ENCODE measurements at places on chromosomes 5 and 9. TPM values are rescaled to one million over a fixed set of nuclear protein-coding genes. Genes with fewer than 3 reads are reported as not detected.

The GABRA1 gene
- total RNA-seq: 19.4 TPM

The GKAP1 gene
- total RNA-seq: 11.3 TPM

The CBY3 gene
- not detected for total RNA-seq

The KLF4 gene
- total RNA-seq: 3.2 TPM

The FAM200C gene
- total RNA-seq: 21.1 TPM

The STKLD1 gene
- 1.2 TPM for total RNA-seq

The LPAR1 gene
- 13.0 TPM for total RNA-seq

The AGXT2 gene
- total RNA-seq: not detected

The CARTPT gene
- total RNA-seq: 0.74 TPM

The SLC4A9 gene
- under 0.01 TPM for total RNA-seq

The FBN2 gene
- total RNA-seq: 8.1 TPM

The OBP2B gene
- not detected for total RNA-seq

The MTMR12 gene
- 18.4 TPM for total RNA-seq

The GZMA gene
- not detected for total RNA-seq

The TMEFF1 gene
- total RNA-seq: 38.4 TPM

The CDX1 gene
- total RNA-seq: not detected

The CA9 gene
- total RNA-seq: 0.98 TPM

The NEURL1B gene
- total RNA-seq: 18.2 TPM

The SPTLC1 gene
- total RNA-seq: 54.6 TPM

The CD180 gene
- 0.25 TPM for total RNA-seq

The GABRB2 gene
- 65.2 TPM for total RNA-seq

The SLC36A2 gene
- not detected for total RNA-seq

The GFI1B gene
- total RNA-seq: under 0.01 TPM

The ORM2 gene
- total RNA-seq: not detected

The TSTD2 gene
- 28.3 TPM for total RNA-seq

The TAF1L gene
- total RNA-seq: 0.25 TPM

The C5orf58 gene
- total RNA-seq: not detected

The EQTN gene
- 1.2 TPM for total RNA-seq

The GNAQ gene
- 151 TPM for total RNA-seq

The SPATA31C1 gene
- total RNA-seq: not detected

The C9 gene
- not detected for total RNA-seq

The ACOT12 gene
- total RNA-seq: 0.98 TPM

The LCN15 gene
- not detected for total RNA-seq

The NAIP gene
- 20.7 TPM for total RNA-seq

The CSF1R gene
- total RNA-seq: 6.4 TPM

The HRH2 gene
- total RNA-seq: 3.0 TPM

The SNCAIP gene
- 41.1 TPM for total RNA-seq

The NUTM2G gene
- total RNA-seq: not detected

The RNF180 gene
- 48.9 TPM for total RNA-seq

The SPATA31E1 gene
- not detected for total RNA-seq

The ZDHHC12 gene
- 1.7 TPM for total RNA-seq

The ZDHHC11 gene
- total RNA-seq: 11.3 TPM

The TICAM2 gene
- 0.49 TPM for total RNA-seq

The KLF9 gene
- 10.1 TPM for total RNA-seq

The NNT gene
- 143 TPM for total RNA-seq

The HSPA9 gene
- 137 TPM for total RNA-seq

The DOLPP1 gene
- total RNA-seq: 9.8 TPM
